ENCODE measurements at places on chromosomes 12 and 14.

DNA sequence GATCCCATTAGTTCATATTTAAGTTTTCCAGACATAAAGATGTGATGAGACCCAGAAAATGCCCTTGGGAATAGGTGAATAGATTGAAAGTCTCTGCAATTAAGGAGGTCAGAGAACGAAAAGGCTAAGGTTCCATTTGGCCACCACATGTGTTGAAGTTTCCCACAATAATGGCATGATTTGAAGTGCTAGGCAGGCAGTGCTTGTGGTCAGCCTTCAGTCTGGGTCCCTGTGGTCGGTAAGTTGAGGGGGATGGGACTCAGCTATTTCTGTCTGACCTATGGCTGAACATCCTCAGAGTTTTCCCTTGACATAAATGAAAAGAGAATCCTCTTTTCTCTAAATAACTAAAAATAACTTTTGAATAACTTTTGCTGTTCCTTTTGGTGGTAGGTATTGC is 92.4 kb downstream of the PELI2 start:
- DNase-seq: no peak

- no peak for DNase-seq
Observed at GRCh38 chr14:41482861-41483260, 123.8 kb upstream of the LRFN5 start.

- no peak for DNase-seq
Observed at GRCh38 chr12:92002673-92003382, 142.8 kb downstream of the BTG1 start.

DNA sequence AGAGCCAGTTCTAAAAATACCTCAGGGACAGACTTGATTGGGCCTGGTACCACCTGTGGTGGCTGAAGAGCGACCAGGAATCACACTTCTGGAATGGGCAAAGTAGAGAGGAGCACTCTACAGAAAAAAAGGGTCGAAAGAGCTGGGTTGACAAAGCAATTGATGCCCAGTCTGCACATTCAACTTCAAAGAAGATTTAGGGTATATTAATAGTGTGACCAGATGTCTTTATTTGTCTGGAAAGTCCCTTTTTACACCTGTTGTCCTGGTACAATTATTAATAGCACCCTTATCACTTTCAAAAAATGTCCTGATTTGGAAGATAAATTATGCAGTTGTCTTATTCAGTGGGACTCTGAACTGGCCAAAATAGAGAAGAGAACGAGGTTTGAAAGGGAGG is 137.5 kb downstream of the DYRK2 start:
- no peak for DNase-seq

GRCh38 chr12:13702381-13702780 is 279.0 kb downstream of the GRIN2B start:
- DNase-seq: no peak

DNA sequence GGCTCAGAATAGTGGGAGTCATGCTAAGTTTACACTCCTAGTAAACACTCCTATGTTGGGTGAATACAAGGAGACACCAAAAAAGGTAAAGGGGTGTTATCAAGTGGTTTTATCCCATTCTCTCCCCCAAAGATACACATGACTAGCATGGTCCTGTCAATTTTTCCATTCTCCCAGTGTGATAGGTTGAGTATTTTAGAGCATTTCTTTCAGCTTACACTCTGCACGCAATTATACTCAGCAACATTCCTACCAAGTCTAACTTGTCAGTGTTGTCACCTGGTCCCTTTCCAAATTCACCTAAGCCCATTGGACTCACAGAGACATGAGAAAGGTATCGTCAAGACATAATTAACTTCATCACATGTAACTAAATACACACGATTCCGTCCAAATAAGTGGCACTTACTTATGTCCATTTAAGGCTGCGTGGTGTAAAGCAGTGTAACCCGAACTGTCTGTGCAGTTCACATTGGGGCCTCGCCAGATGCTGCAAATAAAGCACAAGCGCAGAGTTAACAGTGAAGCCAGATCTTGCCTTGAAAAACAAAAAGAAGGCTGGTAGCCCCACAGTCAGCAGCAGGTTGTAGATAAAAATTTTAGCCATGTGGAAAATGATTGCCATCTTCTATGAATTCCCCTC is 159.7 kb downstream of the ANKS1B start:
- DNase-seq: peak; percentile 49

DNA sequence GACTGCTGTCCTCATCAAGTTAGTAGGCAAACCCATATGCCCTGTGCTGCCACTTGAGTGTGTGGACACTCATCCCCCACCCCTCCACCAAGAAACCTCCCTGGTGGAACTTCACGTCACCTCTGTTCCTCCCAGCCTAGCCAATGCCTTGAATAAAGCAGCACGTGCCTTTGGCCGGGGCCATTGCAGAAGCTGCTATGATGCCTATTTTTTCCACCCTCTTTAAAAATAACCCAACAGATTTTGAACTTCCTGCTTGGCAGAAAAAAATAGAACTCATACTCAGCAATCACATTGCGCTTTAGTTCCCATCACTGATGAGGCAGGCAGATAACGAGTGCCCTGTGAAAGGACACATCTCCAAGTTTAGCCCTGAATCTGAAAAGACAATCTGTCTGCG is 23.1 kb upstream of the PWP1 start:
- DNase-seq: no peak

DNA sequence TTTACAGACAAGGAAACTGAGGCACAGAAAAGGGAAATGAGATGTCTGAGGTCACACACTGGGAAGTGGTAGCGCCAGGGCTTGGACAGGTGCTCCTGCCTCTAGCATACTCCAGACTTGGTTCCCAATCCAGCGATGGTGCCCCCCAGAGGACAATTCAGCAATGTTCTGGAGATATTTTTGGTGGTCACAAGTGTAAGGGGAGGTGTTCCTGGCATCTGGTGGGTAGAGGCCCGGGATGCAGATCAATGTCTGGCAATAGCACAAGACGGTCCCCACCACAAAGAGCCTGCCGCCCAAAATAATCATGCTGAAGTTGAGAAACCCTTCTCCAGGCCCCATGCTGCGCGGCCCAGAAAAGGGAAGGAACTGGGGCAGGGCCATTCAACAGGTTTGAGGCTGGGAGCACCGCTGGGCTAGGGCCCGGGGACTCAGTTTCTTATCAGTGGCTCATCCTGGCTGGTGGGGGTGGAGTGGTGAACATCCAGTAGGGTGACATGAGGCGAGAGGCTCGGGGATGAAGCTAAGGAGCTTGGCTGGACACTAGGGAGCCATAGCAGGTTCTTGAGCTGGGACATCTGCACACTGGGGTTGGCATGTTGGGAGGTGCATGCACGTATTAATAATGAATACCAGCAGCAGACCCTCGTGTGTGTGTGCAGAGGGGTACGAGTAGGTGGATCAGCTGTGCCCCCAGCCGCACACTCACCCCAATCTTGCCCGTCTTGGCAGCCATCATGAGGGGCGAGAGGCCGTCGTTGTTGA is 35.1 kb downstream of the TRPV4 start:
- no peak for DNase-seq

DNA sequence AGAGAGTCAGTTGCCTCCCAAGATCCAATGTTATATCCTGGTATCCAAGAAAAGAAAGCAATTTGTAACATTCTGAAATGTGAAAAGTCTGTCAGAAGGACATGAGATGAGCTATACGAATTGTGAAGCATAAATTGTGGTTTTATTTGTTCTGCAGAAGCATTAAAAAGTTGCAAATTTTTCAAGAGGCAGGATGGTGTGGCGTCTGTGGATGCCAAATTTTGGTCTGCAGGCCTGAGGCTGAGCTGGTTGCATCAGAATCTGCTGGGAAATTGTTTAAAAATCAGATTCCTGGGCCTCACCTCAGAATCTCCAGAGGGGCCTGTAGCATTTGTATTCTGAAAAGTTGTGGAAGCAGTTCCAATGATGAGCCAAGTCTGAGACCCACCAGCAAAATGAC is 284.7 kb downstream of the NUAK1 start:
- DNase-seq: no peak

DNA sequence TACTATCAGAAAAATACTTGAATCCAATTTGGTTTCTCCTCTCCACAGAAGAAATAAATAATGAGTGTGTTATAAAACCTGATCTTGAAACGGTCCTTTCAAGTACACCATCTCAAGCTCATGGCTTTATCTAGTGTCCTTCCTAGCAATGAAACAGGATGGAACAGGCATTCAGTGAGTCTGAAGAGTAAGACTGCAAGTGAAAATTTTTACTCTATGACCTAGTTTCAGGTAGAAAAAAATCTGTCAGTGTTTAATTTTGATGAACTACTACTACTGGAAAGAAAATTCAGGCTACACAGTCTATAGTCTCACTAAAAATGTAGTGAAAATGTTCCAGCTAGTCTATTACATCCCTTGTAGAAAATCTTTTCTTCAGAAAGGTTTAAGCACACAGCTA is 7.7 kb downstream of the CBX5 start:
- DNase-seq: no peak

Data from NCI-H2081 (cell line).